Stimulated activated CD8-positive, alpha-beta memory T cell treated with anti-CD3 and anti-CD28 coated beads, Interleukin-15, amount 100 ng/mL, for 4 hours (primary cell): ENCODE measurements at places on chromosomes 2 and 18.

GRCh38 chr2:101706819-101707177 is 9.3 kb downstream of the MAP4K4 start:
- no peak for DNase-seq

- DNase-seq, result no peak
Measured at GRCh38 chr2:59277671-59278070, 1036.5 kb upstream of the FANCL start.

- DNase-seq, result no peak
Measured at GRCh38 chr18:4986677-4987076, 210.4 kb downstream of the AKAIN1 start.

- DNase-seq, result no peak
Measured at GRCh38 chr2:113703386-113704299, 52.8 kb downstream of the SLC35F5 start.

- peak; percentile 1 for DNase-seq
Measured at GRCh38 chr2:183037553-183038340, 510 bp downstream of the NCKAP1 start.

DNA sequence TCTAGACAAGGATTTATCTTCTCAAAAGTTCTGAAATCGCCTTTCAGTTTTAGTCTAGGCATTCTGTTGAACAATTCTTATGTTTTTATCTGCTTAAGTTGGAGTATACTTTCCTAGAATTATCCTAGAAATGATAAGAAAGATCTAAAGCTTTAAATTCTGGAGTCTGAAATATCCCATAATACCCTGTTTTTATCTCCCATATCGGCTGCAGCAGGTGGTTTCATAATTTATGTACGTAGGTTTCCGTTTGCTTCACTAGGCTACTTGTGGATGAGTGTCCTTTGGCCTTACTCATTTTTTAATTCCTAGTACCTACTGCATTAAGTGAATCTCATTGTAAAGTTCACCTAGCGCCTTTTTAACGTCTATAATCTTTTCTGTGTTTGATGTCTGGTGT is 58.5 kb upstream of the MGAT5 start:
- DNase-seq, result no peak

- DNase-seq, result no peak
Measured at GRCh38 chr18:12744103-12744502, 41.3 kb downstream of the PSMG2 start.

- no peak for DNase-seq
Measured at GRCh38 chr18:25230658-25231326, 121.2 kb downstream of the ZNF521 start.

- no peak for DNase-seq
Measured at GRCh38 chr2:44948565-44949328, 7.2 kb downstream of the SIX3 start.

- DNase-seq, result no peak
Measured at GRCh38 chr18:21680161-21680560, 24.4 kb downstream of the ABHD3 start.

- no peak for DNase-seq
Measured at GRCh38 chr2:176130957-176131847, 1.7 kb downstream of the HOXD8 start.

GRCh38 chr2:239882331-239882732 is 142.8 kb downstream of the NDUFA10 start:
- no peak for DNase-seq

- no peak for DNase-seq
Measured at GRCh38 chr18:21760321-21760720, 19.7 kb downstream of the MIB1 start.

DNA sequence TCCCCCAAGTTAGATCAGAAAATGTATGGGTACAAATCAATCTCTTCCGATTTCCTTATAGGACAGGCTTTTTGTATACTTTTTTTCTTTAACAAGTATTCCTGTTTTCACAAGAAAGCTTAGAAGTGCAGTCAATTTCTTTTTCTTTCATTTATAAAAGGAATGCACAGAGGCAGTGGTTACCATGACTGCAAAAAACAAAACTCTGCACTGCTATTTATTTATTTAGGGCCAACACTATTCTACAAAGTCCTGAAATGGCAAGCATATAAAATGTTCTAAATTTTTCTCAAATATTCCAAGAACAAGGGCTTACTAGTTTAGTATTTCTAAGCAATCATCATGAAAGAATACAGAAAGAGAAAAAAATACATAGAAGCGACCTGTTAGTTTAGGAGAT is 22.2 kb downstream of the ATAD2B start:
- DNase-seq, result no peak

GRCh38 chr2:119225926-119226325 is 2.3 kb downstream of the STEAP3 start:
- DNase-seq, result no peak

DNA sequence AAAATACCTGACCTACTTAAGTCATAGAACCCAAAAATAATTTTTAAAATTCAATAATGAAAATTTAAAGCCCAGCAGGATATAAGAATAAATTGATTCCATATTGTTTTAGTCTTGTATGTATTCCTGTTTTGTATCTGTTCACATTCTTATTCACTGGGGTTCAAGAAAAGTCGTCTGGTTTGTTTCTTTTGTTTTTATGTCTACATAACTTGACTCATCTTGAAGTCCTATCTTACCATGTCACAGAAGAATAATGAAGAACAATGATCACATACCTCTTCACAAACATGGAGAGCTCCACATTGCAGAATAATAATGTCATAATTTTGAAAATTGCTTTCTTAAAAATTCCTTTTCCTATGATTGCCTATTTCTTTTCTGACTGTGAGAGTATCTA is 43.4 kb upstream of the LRP1B start:
- DNase-seq, result no peak

DNA sequence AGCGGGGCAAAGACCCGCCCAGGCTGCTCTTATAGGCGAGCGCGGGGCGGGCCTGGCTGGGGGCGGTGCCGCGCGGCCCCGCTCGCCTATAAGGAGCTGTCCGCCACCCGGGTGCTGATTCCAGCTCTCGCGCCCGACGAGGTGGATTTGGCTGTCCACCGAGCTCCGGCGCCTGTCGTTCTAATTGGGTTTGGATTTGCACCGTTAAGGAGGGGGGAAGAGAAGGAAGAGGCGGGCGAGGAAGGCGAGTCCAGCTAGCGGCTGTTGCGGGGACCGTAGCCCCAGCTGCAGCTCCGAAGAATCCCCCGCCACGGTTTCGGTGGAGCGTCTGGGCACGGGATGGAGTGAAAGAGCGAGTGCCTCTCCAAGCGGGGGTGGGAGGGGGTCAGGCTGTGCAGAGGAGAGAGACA is at the start of gene CNTNAP5:
TSS of gene CNTNAP5 (plus strand) at position 117 of the 410 bp plus-strand sequence. CDS start 364 bp downstream, outside the sequence.
- DNase-seq, result no peak
